Activated effector memory CD4-positive, alpha-beta T cell treated with anti-CD3 and anti-CD28 coated beads, Interleukin-2, amount 50 U/mL, for 16 hours (primary cell): ENCODE measurements at places on chromosomes 3 and 15.

GRCh38 chr3:100548053-100548452 is 55.6 kb downstream of the TMEM45A start:
- no peak for DNase-seq

DNA sequence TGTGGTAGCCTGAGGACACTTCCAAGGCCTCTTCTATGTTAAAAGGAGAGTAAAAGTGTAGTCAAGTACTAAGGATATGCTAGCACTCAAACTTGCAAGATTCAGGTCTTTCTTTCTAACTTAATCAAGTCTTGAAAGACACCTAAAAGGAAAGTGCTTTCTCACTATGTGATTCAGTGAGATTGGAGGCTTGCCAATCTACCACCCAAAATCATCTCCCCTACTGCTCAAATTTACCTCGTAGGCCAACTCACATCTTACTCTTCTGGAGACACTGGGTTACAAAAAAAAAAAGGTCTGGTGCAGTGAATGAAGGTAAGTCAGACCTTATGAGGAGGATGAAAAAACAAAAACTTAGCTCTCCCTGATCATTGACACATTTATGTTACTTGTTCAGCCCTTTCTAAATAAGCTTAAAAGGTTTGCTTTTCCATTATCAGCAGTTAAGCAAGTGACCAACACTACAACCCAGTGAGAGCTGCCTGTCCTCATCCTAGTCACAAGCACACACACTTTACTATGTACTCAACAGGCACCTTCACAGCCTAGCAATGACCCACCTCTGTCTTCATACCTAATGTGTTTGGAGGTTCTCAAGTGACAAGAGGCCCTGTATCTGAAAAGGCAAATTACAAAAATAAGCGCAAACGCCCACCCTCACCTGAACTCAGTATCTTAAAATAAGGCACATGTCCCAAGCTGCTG is 19.6 kb downstream of the SUMF1 start:
- no peak for DNase-seq

DNA sequence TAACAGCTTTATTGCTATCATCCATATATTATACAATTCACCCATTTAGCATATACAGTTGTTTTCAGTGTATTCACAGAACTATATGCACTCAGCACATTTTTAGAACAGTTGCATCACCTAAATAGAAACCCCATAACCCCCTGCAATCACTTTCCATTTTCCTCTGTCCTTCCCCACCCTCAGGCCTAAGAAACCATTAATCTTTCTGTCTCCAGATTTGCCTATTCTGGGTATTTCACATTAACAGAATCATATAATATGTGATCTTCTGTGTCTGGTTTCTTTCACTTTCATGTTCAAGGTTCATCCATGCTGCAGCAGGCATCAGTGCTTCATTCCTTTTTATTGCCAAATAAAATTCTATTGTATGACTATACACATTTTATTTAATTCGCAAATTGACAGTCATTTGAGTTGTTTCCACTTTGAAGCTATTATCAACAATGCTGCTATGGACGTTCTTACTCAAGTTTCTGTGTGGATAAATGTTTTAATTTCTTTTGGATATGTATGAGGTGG is 39.8 kb downstream of the ADAMTS17 start:
- no peak for DNase-seq

DNA sequence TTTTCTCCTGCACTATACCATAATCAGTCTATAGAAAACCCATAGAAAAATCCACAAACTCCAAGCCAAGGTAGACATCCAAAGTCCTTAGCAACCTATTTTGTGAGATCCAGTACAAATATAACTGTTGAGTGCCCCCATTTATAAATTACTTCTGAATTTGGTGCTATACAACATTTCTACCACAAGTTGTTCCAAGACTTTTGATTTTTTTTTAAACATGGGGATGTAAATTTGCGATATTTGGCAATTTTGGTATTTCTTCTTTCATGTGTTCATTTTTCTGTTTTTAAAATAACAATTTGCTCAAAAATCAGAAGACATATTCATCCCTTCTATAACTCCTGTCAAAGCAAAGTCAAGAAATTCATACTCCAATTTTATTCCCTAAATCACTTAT is 763.8 kb downstream of the ROBO1 start:
- DNase-seq, result no peak

- no peak for DNase-seq
These were observed 21.0 kb upstream of the CHMP2B start for GRCh38 chr3:87206070-87206469.

DNA sequence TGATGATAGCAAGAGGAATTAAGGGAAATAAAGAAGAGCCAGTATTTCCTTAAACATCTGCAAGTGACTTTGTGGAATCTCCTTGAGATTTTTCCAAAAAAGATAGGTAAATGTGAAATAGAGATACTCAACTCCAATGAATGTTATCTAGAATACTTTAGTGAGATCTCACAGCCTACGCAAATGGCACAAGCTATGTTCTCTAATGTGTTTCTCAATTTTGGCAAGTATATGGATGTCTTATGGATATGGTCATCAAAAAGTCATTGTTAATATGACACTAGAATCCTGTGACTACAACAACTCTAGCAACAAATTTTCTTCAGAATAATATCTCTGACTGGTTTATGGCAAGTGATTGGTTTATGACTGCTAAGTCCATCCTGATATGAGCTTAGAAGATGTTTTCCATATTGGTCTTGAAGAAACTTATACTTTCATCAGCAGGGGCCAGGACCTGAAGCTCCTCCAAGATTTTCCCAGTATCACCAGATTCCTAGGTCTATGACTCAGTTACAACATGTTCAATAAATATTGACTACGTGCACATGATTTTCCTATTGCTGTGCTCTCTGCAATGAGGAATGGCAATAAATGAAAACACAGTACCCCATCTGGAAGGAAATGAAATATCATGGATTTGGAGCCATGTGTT is 170.9 kb upstream of the THBS1 start:
- no peak for DNase-seq

DNA sequence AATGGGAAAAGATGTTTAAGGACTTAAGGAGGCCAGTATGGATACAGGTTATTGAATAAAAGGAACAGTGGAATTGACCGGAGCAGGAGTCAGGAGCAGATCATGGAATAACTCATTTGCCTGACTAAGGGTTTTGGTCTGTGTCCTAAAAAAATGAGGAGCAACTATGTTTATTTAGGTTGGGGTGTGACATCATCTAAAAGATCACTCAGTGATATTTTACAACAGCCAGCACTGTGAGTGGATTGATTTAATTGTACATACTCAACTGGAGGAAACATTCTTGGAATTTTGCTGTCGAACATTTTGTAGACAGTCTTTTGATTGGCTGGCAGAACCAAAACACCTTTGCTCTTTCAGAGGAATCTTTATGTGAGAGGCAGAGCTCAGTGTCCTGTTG is 348.6 kb upstream of the CDIN1 start:
- DNase-seq, result no peak
